Calu3 (cell line): ENCODE measurements at places on chromosomes 5 and 9.

DNA sequence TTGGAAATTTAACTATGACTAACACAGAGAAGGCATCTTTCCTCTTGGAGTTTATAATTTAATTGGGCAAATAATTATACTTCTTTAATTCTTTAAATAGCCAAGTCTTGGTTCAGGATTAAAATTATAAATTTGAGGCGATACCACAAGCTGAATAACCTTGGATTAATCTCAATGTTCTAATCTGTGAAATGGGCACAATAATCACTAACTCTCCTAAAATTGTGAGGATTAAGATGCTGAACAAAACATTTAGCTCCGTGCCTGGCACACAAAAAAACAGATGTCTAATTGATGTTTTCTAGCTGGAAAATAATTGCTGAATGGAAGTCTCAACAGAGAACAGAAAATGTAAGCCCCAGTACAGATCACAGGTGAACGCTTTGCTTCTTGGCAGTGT lies 69.7 kb upstream of the TRIM32 start:
- H3K27ac ChIP-seq: no peak overlapping the region
- H3K4me3 ChIP-seq: no peak overlapping the region
- H3K36me3 ChIP-seq: no peaks in the 10 kb centered on the region

DNA sequence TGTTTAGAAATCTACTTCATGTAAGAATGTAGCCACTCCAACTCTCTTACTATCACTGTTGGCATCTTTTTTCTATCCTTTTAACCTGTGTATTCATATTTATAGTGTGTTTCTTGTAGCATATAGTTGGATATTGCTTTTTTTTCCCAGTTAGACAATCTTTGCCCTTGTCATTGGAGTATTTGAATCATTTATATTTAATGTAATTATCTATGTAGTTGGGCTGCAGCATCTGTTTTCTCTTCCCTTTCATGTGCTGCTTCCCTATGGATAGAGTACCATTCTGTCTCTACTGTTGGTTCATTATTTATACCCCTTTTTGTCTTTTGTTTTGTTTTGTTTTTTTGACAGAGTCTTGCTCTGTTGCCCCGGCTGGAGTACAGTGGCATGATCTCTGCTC lies 45.2 kb upstream of the PPP2CA start:
- no peak for DNase-seq
- no peak overlapping the region for H3K27ac ChIP-seq
- H3K27me3 ChIP-seq: no peaks in the 10 kb centered on the region
- H3K36me3 ChIP-seq: no peaks in the 10 kb centered on the region

DNA sequence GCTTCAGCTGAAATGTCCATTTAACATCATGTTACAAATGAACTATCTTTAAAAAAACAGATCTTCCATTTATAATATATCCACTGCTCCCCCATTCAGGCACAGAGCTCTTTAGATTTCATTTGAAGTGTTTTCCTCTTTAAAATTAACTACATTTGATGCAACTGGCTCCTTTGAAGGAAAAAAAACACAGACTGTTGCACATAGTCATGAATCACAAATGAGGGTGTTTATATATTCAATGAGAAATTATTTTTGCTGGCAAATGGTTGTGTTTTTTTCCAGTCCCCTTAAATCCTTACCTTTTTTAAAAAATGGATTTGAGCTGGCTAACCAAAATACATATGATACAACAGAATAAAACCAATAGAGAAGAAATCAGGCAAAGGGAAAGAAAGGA lies 240.4 kb downstream of the FBXL7 start:
- no peaks in the 10 kb centered on the region for H3K4me1 ChIP-seq
- H3K27me3 ChIP-seq: no peaks in the 10 kb centered on the region
- H3K36me3 ChIP-seq: no peaks in the 10 kb centered on the region
- no peak for DNase-seq
- no peak overlapping the region for H3K4me3 ChIP-seq

GRCh38 chr9:36132086-36132485 lies 4.4 kb upstream of the GLIPR2 start:
- peaks cover 2% of the 10 kb centered on the region for H3K27me3 ChIP-seq
- H3K4me1 ChIP-seq: peaks cover 2% of the 10 kb centered on the region
- no peak overlapping the region for H3K4me3 ChIP-seq
- H3K36me3 ChIP-seq: peaks cover 2% of the 10 kb centered on the region
